Fibroblast of skin of abdomen (primary cell): ENCODE measurements at places on chromosomes 7 and 10.

GRCh38 chr10:72297281-72297804 is 23.6 kb downstream of the DDIT4 start:
- peak; percentile 95 for DNase-seq

GRCh38 chr10:58291538-58292174 is 22.7 kb downstream of the CISD1 start:
- DNase-seq: peak; percentile 56

DNA sequence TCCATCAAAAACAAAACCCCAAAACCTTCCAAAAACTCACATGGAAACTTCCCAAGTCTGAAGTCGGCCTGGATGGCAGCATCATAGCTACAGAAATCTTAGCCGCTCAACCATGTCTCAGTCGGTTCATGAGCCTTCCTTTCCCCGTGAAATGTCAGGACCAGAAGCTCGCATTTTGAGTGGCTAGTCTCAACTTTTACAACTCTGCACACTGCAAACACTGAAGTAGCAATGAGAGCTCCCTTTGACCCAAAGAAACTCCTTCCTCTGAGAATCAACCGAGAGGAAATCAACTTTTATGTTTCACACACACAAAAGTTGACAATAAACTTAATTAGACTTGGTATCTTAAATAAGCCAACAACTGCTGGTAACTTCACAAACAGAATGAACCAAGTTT is 37.6 kb upstream of the RNF32 start:
- no peak for DNase-seq

GRCh38 chr7:158350166-158350900 is 237.3 kb downstream of the PTPRN2 start:
- DNase-seq: no peak

GRCh38 chr10:43109671-43110249 is 28.5 kb upstream of the CSGALNACT2 start:
- no peak for DNase-seq

GRCh38 chr10:88592381-88592780 is 5.8 kb downstream of the LIPJ start:
- DNase-seq: no peak

- no peak for DNase-seq
Observed at GRCh38 chr10:125038637-125039036, 96.7 kb downstream of the ZRANB1 start.

DNA sequence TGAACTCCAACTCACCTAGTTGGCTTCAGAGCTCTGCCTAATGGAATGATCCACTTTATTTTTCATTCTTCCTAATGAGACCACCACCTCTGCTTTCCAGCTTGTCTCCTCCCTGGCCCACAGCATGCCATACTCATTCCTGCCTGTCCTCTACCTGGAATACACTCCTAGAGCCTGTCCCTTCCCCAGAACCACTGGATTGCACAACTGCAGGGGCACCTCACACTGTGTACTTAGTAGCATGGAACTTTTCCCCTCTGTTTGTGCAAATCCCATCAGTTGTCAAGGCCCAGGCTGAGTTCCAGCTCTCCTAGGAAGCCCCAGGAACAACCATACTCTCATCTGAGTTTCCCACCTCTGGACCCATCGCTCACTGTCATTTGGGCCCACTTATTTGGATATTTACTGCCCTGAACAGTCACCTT is 15.6 kb downstream of the ALDH18A1 start:
- DNase-seq: no peak

GRCh38 chr7:18445916-18446520 is 49.5 kb upstream of the HDAC9 start:
- no peak for DNase-seq

GRCh38 chr10:63699785-63700613 is 178.8 kb downstream of the REEP3 start:
- peak; percentile 98 for DNase-seq

DNA sequence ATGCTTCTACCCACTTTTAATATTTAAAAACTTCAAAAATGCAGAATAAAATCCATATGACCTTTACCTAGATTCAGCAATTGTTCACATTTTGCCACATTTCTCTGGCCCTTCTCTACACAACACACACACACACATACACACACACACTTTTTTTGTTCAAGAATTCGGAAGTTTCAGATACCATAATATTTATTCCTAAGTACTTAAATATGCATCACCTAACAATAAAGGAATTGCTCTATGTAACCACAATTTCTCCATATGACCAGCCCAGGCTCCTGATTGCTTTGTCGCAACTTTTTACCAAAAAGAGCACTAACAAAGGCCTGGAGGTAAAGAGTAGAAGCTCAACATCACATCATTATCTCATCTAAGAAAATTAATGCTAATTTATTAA is 106.6 kb downstream of the FAS start:
- peak; percentile 71 for DNase-seq

DNA sequence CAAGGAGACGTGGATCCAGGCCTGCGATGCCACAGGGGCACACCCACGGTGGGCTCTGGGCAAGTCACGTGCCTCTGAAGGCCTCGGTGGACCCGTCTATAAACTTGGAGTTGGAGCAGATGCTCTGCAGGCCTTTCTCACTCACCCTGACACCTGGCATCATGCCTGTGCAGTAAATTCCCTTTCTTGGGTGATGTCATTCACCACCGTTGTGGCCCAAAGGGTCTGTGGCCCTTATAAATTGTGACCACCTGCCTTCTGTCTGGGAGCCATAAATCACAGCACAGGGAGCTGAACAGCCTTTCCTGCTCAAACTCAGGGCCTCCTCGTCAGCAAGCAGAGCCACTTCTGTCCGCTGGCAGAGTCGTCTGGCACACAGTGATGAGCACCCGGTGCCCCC is 52.2 kb downstream of the GPAM start:
- DNase-seq: peak; percentile 17

DNA sequence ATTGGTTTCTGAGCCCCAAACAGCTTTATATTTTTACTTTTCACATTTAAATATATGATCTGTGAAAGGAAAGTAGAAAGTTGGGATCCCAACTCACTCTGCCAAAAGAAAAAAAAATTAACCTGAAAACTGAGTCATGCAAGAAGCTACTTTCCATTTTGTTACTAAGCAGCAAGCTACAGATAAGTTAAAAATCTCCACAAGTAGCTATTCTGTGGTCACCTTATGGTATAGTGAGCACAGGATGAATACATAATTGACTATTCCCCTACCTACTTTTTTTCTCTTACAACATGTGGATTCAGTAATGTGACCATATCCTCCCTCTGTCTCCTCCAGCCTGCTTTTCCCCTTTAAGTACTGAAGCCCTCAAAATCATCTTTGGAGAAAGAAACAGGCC is 30.3 kb upstream of the CREB3L2 start:
- no peak for DNase-seq

- no peak for DNase-seq
Observed at GRCh38 chr10:110349386-110349785, 44.7 kb upstream of the SMNDC1 start.

DNA sequence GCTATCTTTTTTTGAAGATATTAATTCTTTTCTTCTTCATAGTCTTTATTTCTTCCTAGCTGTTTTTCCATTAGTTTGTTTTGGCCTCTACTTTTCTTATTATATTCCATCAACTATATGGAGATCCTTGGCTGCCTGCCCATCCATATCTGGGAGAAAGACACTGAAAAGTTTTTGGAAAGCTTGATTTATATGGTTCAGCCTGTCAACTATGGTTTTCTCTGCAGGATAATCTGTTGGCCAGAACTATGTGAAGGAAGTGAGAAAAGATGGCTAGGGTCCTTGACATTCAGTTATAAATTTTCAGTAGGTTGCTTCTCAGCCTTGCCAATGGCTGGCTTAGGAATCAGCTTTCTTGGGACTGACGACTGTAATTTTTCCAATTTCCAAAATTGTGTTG is 10.0 kb upstream of the CDK14 start:
- peak; percentile 56 for DNase-seq

GRCh38 chr10:50497758-50498157 is 126.0 kb downstream of the SGMS1 start:
- DNase-seq: peak; percentile 64

- DNase-seq: peak; percentile 42
Observed at GRCh38 chr7:55432939-55433784, 68.0 kb downstream of the LANCL2 start.

GRCh38 chr7:98091061-98091460 is 15.6 kb upstream of the LMTK2 start:
- DNase-seq: no peak

DNA sequence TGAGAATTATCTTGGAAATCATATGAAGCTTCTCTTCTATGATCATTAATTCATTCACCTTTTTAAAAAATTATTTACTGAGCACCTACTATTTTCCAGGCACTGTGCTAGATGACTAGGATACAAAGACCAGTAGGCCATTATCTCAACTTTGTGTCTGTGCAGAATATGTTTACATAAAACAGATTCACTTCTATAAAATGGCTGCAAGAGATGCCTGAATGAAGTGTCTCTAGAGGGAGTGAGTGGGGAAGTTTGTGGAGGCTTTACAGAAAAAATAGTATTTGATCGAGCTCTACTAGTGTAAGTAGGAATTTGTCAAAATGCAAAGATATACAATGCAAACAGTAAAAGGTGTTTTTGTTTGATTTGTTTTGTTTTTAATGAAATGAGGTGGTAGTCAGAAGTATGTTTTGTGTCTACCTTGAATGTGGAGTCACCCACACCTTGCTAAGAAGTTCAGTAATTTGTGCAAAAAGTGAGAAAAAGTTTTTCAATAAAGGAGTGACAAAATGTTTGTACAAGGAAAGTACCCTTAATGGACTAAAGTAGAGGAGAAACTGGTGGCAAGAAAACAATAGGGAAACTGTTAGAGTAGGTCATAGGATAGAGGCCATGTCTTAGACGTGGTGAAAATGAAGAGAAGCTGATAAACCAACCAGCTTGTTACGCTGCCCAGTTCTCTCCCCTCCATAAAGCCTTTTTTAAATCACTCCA is 125.5 kb downstream of the KCND2 start:
- DNase-seq: no peak

DNA sequence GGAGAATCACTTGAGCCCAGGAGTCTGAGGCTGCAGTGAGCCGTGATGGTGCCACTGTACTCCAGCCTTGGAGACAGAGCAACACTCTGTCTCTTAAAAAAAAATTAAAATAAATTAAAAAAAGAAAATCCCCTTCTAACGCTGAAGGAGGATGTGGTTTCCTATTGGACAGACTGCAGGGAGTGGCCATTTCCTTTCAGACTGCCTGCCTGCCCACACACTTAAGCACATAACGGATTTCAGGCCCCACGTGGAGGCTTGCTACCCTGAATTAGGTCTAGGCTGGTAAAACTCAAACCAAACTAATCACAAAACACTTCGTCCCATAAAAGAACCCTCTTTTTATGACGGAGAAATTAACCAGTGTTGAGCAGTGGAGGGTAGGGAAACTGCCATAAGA is 34.0 kb downstream of the GATA3 start:
- no peak for DNase-seq

DNA sequence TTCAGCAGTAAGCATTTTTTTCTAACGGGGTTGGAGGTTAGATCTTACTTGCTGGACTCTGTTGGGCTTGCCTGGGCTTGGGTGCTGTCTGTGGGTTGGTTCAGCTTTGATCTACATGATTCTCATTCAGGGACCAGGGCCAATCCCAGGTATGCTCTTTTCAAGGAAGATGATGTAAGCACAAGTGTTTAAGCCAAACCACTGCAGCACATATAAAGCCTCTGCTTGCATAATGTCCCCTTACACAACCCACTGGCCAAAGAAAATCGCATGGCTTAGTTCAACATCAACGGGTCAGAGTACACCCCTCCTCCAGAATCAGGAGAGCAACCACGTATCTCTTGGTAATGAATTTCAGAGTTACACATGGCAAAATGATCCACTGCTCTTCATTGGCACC is 83.9 kb downstream of the DNAJB9 start:
- no peak for DNase-seq

DNA sequence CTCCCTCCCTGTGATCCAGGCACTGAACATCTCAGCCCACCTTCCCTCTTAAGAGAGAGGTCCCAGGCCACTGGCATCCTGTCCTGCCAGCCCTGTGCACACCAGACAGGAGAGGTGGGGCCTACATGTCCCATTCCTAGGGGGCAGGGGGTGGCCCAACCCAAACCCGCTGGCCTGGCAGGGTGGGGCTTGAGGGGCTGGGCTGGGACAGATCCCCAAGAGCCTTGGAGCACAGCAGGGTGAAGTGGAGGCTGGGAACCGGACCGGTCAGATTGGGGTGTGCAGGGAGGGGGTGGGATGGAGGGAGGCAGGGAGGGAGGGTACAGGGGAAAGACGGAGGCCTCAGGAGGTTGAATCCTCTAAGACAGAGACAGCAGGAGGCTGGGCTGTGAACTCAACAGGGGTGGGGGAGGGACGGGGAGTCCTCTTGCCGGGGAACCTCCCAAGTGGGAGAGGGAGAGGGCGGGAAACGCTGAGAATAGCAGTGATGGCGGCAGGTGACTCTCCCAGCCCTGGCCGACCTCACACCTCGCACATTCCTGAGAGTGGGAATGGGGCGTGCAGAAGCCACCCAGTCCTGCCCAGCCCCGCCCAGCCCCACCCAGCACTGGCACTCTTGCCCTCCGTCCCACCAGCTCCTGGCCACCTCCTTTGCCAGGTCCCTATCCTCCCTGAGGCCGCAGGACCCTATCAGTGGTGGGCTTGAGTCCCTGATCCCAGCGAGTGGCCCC is 6.7 kb downstream of the TSC22D4 start:
- no peak for DNase-seq

DNA sequence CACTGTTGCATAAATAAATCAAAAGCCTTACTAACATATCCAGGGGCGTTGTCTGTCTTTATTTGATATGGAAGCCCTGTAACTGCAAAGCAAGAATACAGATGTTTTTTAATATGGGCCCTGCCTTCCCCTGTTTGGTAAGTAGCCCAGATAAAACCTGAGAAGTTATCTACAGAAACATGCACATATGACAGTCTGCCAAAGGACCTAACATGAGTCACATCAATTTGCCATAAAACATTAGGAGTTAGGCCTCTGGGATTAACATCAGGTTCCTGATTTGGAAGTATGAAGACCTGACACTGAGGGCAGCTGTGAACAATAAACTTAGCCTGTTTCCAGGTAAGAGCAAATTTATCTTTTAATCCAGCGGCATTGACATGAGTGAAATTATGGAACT is 1588.8 kb downstream of the REEP3 start:
- DNase-seq: no peak

GRCh38 chr7:143013473-143013872 is 13.5 kb downstream of the OR9A2 start:
- no peak for DNase-seq

- DNase-seq: no peak
Observed at GRCh38 chr7:16526742-16527540, at the start of gene LRRC72. Gene LRRC72, plus strand, starts transcription at chr7:16526825. Its CDS starts 128 bp downstream, at chr7:16526953.

DNA sequence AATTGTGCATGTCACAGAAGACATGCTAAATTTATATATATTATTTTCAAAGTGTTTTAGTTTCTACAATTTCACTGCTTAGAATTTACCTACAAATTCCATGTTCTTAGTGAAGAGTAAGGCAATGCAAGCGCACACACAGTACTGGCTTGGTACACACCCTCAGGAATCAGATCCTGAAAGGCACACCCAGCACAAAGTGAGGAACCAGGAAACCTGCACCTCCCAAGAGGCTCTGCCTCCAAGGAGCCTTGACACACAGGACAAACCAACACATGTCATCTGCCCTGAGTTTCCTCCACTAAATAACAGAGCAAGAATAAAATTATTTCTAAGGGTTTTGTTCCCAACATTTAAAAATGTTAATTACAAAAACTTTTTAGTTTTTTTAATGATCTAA is 156.2 kb downstream of the PARD3 start:
- no peak for DNase-seq

GRCh38 chr7:77467408-77467807 is 51.3 kb upstream of the GSAP start:
- DNase-seq: no peak
